ENCODE measurements at places on chromosomes 4 and X.

DNA sequence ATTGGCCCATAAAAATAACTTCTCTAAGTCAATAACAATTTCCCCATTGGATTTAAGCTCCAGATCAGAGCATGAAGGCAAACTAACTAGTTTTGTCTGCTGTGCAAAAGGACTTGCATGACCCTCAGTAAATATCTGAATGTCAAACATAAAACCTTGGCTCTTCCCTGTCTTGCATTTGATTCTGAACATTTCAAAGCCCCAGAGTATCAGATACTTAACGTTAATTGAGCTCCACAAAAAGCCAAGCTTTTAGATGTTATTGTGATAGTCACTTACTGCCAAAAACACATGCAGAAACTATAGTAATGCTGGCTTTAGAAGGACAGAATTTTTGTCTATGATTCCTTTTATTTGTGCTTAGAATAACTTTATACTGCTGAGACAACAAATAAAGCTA, 664.2 kb downstream of the ADGRL3 start:
- DNase-seq, result no peak

- no peak for DNase-seq
Measured at GRCh38 chrX:7447801-7448499, 300.0 kb upstream of the PUDP start.

DNA sequence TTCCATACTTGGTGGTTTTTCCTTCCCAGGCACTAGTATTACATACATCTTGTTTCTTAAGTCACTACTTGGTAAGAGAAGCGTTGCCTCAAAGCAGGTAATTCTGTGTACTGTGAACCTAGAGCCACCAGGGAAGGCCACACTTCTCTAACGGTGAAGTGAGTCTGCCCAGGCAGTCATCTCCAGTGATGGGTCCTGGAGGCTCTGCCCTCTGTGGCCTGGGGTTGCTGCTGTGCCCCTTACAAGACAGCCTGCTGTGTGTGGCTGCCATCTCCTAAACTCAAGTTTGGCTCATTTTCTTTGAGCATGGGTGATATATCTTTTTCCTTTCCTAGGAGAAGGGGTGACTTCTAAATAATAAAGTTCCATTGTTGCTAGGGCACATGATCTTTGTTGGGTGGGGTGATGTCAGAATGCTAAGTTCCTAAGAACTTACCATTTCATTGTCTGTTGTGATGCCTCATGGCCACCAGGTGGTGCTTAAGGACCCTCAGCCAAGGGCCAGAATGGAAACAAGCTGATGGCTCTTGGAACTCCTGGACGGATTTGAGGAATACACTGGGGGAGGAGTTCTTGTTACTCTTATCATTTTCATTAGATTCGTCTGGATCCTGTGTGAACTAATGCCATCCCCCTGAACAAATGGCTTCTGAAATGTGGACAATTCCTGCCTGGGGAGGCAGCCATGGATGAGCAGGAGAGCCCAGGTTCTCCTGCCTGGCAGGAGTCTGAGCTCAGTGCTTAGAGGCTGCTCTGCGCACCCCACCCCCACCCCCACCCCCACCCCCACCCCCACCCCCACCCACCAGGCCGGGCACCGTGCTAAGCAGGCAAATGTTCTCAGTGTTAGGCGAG, 41.1 kb upstream of the WDR1 start:
- DNase-seq, result peak; percentile 75

GRCh38 chr4:168736860-168737805, 240.3 kb downstream of the PALLD start:
- no peak for DNase-seq

DNA sequence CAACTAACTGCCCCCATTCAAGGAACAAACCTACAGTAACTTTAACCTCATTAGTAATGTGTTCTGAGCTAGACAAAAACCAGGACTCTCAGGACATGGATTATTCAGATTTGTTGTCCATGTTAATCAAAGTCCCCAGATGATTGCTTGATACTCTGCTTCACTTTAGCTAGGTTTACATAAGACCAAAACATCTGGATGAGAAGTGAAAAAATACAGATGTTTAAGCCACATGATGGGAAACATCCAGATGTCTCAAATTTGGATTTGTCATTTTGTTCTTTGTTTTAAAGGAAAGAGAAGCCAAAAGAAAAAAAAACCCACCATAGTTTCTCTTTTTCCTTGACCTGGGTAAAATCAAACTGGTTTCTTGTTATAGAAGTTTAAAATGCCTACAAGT, 48.5 kb upstream of the NRK start:
- DNase-seq, result no peak

DNA sequence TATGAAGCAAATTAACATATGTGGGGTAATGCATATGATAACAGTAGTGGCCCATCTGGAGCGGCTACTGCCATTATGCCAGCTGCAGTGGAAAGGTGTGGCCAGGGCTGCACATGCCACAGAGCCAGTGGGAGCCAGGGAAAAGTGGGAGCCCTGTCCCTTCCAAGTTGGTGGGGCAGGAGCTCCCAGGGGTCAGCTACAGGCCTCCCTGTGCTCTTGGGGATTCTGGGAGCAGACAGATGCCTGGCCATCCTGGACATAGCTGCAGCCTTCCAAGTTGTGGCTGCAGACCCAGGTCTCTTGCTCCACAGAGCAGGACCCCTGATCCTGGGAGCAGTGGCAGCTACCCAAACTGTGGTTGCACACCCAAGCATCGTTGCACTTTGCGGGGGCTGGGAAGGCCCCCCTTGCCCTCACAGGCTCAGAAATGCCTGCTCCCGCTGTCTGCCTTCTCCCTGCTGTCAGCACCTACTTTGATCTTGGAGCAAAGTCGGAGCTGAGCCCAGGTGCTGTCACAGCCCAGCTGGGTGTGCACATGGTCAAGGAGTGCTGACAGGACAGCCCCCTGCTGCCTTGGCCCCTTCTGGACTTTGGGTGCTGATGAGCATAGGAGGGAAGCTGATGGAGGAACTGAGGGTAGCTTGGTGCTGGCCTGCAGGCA, 67.8 kb downstream of the NAA11 start:
- DNase-seq, result no peak

- no peak for DNase-seq
Measured at GRCh38 chrX:13258052-13258444, 61.8 kb downstream of the ATXN3L start.

GRCh38 chrX:124335598-124335997, 3.1 kb downstream of the TEX13D start:
- no peak for DNase-seq

GRCh38 chrX:100625985-100626491, 10.6 kb downstream of the TSPAN6 start:
- no peak for DNase-seq

DNA sequence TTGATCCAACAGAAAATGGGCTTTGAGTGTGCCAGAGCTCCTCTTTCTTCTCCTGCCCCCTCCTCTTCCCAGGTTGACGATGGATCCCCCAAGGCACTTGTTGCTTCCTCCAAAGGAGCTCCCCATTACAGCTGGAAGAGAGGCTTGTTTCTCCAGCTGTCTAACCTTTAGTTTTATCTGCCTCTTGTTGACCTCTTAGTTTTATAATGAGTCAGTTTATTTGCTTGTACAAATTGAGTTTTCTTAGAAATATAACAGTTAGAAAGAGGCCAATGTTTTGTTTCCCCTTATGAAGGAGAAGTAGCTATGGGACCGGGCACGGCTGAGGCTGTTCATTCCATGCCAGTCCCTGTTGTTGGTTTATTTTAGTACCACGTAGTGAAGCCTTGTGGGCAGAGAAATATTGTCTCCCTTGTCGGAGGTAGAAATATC, 158.2 kb downstream of the SPRY1 start:
- DNase-seq, result no peak

DNA sequence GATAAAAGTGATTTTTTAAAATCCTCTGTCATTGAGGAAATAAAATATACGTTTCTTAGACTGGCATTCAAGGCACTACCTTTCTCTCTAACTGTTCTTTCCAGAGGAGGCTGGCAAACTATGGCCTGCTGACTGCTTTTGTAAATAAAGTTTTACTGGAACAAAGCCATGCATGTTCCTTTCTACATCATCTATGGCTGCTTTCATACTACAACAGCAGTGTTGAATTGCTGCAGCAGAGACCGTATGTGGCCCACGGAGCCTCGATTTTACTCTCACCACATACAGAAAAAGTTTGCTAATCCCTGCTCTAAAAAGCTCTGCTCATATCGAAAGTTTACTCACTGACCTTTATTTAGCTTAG, 20.2 kb downstream of the SETD7 start:
- DNase-seq, result no peak

DNA sequence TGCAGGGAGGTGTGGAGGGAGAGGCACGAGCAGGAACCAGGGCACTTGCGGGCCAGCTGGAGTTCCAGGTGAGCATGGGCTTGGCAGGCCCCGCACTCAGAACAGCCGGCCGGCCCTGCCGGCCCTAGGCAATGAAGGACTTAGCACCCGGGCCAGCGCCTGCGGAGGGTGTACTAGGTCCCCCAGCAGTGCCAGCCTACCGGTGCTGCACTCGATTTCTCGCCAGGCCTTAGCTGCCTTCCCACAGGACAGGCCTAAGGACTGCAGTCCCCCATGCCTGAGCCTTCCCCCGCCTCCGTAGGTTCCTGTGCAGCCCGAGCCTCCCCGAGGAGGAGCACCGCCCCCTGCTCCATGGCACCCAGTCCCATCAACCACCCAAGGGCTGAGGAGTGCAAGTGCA, 18.0 kb upstream of the NFKB1 start:
- DNase-seq, result no peak
